Stimulated activated CD8-positive, alpha-beta memory T cell treated with anti-CD3 and anti-CD28 coated beads, Interleukin-2, amount 100 ng/mL, for 1 hour (primary cell): ENCODE measurements at places on chromosomes 5 and 9.

GRCh38 chr9:38274800-38275199 is 117.7 kb upstream of the ALDH1B1 start:
- no peak for DNase-seq

DNA sequence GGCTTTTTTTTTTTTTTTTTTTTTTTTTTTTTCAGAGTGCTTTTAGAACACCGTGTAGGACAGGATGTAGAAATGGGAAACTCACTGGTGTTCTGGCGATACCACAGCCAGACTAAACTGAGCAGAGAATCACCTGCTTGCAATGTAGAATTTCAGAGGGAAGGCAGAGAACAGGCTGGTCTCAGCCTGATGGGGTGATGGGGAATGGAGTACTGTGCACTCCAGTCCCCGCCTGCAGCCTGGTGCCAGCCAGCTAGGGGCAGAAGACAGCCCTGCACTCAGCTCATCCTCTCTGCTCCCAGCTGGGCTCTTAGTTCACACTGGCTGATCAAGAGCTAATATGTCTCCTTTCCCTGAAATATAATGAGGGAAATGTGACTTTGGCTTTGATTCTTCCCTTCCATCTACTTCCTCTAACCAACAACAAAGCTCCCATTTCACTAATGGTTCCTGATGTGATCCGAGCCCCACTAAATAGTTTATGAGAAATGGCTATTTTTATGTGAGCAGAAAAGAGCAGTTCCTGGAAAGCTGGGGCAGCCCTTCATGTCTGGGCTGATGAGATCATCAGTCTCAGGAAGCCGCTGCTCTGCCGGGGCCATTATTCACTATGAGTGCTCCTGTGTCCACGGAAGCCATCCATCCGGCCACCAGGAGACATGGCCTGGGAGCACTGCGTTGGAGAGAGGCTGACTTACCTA is 209.7 kb downstream of the GADD45G start:
- DNase-seq: no peak

DNA sequence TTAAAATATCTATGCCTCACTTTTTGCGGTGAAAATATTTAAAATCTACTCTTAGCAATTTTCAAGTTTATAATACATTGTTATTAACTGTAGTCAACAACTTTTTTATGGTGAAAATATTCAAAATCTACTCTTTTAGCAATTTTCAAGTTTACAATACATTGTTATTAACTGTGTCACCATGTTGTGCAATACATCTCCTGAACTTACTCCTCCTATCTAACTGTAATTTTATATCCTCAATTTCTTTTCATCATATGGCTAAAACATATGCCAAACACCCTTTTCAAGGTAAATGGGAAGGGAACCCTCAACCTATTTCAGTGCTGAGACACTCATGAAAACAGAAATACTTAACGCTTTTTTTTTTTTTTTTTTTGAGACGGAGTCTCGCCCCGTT is 982.7 kb upstream of the DMAC1 start:
- DNase-seq: no peak

- DNase-seq: no peak
These were observed 760 bp upstream of the MAN1B1 start for GRCh38 chr9:137085920-137086530.

DNA sequence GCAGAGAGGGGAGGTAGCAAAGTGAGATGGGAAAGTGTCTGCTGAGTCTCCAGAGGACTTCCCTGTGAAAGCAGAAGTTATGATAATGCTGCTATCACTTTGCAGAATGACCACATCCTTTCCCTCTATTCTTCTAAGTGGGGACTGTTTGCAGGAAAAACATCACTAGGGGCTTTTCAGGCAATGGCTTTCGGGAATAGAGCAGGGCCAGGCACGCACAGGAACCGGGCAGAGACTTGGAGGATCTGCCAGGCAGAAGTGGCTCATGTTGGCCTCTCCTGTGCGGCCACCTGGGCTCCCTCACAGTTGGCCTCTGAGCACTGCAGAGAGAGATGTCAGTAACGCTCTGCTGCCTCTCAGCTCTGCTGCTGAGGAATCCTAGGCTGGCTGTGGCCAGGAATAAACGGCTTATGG is 214.7 kb downstream of the MAST4 start:
- DNase-seq: no peak

DNA sequence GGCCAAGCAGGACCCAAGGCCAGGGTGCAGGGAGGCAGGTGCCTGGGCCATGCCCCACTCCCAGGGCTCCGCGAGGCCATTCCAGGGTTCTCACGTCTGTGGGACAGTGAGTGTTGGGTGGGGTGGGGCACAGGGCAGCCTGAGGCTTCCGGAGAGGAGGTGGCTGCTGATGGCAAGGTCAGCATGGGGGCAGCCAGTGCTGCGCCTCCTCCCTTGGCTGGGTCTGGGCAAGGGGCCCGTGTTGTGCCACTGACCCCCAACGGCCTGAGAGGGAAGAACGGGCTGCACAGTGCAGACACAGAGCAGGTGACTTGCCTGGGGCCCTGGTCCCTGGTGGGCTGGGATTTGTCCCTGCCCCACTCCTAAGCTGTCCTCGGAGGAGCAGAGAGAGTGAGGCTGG is 82.1 kb downstream of the RXRA start:
- no peak for DNase-seq

GRCh38 chr9:3261484-3261883 is 264.3 kb downstream of the RFX3 start:
- no peak for DNase-seq

DNA sequence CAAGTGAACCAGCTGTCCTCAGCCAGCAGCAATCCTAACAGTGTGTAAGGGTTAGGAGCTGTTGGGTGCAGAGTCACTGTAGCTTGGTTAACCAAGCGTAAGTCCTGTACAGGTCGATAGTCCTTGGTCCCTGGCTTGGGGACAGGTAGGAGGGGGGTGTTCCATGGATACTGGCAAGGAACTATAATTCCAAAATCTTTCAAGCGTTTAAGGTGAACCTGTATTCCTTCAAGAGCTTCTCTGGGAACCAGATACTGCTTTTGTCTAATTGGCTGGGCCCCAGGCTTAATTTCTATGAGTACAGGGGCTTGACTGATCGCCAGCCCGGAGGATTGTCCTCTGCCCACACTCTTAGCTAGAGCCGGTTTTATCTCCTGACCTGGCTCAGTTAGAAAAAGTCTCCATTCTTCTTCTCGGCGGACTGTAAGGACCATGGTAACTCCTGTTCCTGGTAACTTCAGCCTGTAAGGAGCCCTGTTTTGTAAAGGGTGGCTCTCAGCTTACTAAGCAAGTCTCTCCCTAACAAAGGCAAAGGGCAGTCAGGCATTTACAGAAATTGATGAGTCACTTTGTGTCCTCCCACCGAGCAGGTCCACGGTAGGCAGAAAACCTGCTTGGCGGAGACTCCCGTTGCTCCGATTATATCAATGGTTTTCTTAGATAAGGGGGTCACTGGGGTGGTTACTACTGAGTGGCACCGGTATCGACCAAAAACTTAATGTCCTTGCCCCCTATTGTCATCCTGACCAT is 6.0 kb upstream of the ZNF354C start:
- no peak for DNase-seq
